Upper lobe of right lung (tissue), 1 donor: ENCODE measurements at places on chromosomes 1 and 21. TPM values are rescaled to one million over a fixed set of nuclear protein-coding genes. Genes with fewer than 3 reads are reported as not detected.

DNA sequence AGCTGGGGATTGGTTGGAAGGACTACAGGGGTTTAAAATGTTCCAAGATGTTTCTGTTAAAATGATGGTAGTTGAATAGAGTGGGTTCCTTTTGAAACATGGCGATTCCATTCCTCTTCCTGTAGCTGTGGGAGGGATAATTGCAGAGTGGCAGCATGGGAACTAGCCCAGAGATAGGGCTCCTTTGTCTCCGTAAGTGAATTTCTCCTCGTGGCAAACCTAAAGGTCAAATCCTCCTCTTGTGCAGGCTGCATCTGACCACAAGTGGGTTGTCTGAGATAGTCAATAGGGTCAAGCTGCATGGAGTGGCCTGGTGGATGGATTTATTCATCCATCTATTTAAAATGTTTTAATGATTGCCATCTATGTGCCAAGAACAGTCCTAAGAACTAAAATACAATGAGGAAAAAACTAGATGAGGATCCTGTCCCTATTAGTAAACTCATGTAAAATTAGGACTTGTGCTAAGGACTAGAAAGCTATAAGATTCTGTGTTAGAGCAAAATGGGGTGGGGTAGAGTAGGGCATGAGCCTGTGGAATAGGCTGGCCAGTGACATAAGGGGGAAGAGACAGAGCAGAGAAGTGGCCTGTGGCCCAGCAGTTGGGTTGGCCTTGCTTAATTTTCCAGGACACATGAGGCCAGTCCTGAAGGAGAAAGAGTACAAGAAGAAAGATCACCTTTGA, 89.1 kb upstream of the IVNS1ABP start:
- no peak overlapping the region for H3K27ac ChIP-seq
- H3K4me1 ChIP-seq, result no peaks in the 10 kb centered on the region
- DNase-seq, result no peak
- H3K4me3 ChIP-seq, result no peak overlapping the region
- H3K36me3 ChIP-seq, result no peaks in the 10 kb centered on the region

GRCh38 chr1:43015269-43015668, 56.6 kb upstream of the SLC2A1 start:
- H3K4me1 ChIP-seq, result no peaks in the 10 kb centered on the region
- peaks cover 4% of the 10 kb centered on the region for H3K27me3 ChIP-seq
- no peak overlapping the region for H3K27ac ChIP-seq
- H3K4me3 ChIP-seq, result no peak overlapping the region
- H3K36me3 ChIP-seq, result no peaks in the 10 kb centered on the region

DNA sequence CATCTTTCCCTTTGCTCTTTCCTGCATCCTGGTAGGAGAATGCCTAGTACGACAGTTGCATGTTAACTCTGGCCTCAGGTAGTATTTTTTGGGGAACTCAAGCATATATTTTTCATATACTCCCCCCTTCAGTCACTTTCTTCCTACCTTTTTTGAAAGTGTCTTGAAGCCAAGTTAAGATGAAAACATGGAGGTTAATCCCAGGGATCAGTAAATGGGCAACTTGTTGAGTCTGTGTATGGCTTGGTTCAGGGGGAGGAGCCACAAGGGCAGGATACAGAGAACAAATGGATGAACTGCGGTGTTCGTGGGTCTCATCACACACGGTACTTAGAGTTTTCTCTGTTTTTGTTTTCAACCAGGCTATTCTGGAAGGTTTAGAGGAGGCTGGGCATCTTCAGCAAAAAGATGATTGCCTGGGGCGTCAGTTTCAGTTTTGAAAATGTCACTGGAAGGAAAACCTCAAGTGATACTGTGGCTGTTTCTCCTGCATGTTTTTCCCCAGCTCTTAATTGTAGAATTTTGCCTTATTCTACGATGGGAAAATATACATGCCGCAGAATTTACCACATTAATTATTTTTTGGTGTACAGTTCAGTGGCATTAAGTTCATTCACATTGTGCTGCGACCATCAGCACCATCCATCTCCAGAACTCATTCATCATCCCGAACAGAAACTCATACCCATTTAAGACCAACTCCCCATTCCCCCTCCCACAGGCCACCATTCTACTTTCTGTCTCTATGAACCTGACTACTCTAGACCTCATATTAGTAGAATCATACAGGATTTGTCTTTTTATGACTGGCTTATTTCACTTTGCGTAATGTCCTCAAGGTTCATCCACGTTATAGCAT, 71.5 kb downstream of the MAP10 start:
- H3K36me3 ChIP-seq, result no peaks in the 10 kb centered on the region
- no peaks in the 10 kb centered on the region for H3K27me3 ChIP-seq
- no peaks in the 10 kb centered on the region for H3K4me1 ChIP-seq
- no peak for DNase-seq
- H3K27ac ChIP-seq, result no peak overlapping the region

- no peaks in the 10 kb centered on the region for H3K36me3 ChIP-seq
- DNase-seq, result peak; percentile 87
These were observed 449 bp upstream of the RCAN3 start for GRCh38 chr1:24502065-24502708.

DNA sequence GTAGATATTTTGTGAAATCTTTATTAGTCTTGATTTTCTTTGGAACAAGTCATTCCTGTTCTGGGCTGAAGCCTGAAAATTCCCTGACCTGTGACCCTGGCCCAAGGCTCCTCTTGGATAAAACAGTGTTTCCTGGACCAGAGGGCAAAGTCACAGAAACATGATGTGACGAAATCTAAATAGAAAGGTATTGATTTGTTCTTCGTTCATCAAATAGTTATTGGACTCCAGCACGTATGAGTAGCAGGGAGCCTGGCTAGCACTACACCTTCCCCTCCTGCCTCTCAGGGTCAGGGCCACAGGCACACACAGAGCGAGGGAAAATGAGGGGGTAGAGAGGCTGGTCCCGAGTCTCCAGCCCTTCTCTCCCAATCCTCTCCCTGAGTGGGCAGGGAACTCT, 1.7 kb upstream of the CLDN14 start:
- no peaks in the 10 kb centered on the region for H3K36me3 ChIP-seq
- DNase-seq, result no peak
- H3K4me3 ChIP-seq, result no peak overlapping the region
- peaks cover 4% of the 10 kb centered on the region for H3K4me1 ChIP-seq
- H3K27ac ChIP-seq, result no peak overlapping the region

DNA sequence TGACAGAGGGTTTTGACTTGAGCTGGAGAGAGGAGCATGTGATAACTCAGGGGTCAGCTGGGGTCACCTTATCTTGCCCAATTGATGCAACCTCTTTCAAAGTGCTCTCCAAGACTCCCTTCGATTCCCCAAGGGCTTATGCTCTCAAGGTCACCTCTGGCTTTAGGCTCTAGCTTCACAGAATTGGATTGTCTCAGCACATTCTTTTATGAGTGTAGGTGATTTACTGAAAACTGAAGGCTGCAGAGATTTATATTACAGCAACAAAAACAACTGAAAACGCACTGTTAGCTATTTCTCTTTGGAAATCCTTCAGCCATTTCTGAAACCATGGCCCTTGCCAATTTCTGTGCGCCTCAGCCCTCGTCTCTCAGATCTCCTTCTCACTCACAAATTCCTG, 34.5 kb upstream of the MAP1LC3C start:
- no peaks in the 10 kb centered on the region for H3K4me1 ChIP-seq
- no peak overlapping the region for H3K4me3 ChIP-seq
- H3K27ac ChIP-seq, result no peak overlapping the region
- DNase-seq, result no peak
- no peaks in the 10 kb centered on the region for H3K27me3 ChIP-seq

DNA sequence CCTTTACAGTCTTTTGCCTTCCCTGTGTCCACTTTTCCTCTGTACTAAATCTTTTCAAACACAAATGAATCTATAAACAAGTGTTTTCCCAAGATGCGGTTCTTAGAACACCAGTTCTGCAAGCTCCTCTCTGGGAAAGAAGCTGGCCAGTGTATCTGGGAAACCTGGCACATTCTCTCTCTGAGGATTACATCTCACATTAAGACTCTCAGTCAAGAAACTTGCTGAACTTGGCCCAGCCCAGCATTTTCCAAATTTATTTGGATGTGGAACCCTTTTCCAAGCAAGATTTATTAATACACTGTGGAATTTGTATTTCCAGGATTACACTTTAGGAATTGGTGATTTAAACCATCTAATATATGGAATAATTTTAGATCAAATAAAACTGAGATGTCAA, 105.7 kb downstream of the ZNF281 start:
- no peaks in the 10 kb centered on the region for H3K27me3 ChIP-seq
- no peak overlapping the region for H3K27ac ChIP-seq
- H3K4me1 ChIP-seq, result peaks cover 12% of the 10 kb centered on the region
- no peak overlapping the region for H3K4me3 ChIP-seq

NEGR1 gene
- total RNA-seq, result 21.4 TPM

DNA sequence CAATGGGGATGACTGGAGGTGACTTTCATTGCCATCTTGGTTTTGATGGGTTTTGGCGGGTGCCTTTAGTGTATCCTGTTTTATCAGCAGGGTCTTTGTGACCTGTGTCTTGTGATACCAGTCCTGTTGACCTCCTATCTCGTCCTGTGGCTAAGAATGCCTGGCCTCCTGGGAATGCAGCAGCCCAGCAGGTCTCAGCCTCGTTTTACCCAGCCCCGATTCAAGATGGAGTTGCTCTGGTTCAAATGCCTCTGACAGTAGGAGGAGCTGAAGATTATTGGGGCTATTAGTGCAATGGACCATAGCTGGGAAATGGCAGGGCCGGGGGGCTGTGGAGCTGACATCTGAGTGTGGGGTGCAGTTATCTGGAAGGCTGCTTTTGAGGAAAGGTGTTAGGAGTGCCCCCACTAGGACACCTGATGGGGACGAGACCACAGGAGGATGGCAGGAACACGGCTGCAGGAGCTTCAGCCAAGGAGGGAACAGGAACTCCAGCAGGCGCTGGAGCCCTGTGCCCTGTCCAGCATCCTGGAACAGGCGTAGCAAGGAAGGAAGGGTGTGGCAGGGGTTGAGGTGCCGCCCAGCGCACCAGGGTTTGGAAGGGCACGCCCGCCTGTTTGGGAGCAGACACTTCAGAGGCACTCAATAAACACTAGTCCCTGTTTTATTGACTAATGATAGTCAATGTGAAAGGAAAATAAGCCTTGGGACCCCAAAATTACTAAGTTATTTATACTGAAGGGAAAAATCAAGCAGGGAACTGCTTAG, 15.3 kb upstream of the AGPAT3 start:
- H3K4me1 ChIP-seq, result no peaks in the 10 kb centered on the region
- H3K36me3 ChIP-seq, result no peaks in the 10 kb centered on the region
- no peak overlapping the region for H3K27ac ChIP-seq
- DNase-seq, result no peak
- no peaks in the 10 kb centered on the region for H3K27me3 ChIP-seq
